ENCODE measurements at places on chromosomes 1 and 21.

DNA sequence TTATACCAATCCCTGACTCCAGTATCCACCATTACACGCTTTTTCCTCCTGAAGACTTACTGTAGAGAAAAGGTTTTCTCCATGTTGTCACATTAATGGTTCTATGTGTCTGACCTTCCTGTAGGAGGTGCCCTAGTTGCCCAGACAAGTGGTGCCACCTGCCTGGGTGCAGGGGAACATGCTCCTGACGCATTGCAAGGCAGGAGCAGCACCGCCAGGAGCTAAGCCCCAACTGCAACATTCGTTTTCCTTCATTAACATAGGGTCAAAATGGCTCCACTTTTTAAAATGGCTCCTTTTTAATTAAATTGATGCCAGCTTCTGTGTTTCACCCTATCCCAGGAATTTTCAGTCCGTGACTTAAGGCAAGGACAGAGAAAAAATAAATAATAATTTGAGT lies 220.1 kb upstream of the SAMSN1 start:
- DNase-seq = no peak

DNA sequence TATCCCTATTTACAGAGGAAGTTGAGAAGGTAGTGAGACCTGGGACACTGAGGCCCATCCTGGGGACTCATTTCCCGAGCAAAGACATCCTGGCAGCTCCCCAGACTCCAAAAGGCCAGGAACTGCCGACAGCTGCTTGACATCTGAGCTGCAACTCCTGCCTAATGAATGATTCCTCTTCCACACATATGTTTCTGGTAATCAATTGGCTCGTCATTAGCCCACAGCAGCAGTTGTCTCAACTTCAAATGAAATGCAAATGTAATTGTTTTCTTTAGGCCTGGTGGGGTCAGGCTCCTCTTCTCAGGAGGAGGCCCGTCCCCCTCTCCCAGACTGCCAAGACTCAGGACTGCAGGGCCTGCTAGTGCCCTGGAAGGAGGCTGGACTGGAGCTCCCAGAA lies 61.8 kb upstream of the DISP3 start:
- DNase-seq = no peak

DNA sequence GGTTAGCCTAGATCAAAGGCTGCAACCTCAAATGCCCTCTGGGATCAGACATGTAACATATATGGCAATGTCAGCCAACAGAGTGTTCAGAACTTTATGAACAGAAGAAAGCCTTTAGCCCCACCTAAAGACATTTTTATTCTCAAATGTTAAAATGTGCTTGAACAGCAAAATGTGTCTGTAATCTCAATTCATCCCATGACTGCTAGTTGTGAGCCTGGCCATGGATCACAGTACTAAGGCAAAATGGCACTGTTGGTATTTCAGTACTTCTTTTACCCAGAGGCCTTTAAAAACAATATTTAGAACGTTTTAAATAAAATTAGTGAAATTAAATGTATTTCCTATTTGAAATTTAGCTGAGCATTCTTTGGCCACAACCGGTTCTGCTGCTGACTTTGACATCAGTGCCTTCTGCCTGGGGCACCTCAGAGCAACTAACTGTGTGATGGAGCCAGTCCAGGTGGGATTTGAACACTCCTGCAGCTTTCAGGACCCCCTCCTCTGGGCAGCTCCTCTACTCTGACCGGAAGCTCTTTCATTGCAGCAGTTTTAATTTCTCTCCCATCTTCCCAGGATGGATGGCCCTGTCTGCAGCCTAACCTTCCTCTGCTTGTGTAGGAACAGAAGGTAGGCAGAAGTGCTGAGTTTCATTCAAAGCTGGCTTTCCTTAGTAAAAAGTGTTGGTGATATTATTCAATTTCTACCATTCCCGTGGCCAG lies 68.3 kb upstream of the NFIA start:
- DNase-seq = no peak

DNA sequence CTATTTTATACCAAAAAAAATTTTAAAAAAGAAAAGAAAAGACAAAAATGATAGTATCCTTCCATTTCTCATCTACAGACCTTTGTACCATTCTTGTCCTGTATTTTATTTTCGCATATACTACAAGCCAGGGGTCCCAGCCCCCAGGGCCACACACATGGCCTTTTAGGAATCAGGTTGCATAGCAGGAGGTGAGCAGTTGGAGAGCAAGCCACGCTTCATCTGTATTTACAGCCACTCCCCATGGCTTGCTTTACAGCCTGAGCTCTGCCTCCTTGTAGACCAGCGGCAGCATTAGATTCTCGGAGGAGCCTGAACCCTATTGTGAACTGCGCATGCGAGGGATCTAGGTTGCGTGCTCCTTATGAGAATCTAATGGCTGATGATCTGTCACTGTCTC lies 39.8 kb downstream of the RASSF5 start:
- DNase-seq = no peak

DNA sequence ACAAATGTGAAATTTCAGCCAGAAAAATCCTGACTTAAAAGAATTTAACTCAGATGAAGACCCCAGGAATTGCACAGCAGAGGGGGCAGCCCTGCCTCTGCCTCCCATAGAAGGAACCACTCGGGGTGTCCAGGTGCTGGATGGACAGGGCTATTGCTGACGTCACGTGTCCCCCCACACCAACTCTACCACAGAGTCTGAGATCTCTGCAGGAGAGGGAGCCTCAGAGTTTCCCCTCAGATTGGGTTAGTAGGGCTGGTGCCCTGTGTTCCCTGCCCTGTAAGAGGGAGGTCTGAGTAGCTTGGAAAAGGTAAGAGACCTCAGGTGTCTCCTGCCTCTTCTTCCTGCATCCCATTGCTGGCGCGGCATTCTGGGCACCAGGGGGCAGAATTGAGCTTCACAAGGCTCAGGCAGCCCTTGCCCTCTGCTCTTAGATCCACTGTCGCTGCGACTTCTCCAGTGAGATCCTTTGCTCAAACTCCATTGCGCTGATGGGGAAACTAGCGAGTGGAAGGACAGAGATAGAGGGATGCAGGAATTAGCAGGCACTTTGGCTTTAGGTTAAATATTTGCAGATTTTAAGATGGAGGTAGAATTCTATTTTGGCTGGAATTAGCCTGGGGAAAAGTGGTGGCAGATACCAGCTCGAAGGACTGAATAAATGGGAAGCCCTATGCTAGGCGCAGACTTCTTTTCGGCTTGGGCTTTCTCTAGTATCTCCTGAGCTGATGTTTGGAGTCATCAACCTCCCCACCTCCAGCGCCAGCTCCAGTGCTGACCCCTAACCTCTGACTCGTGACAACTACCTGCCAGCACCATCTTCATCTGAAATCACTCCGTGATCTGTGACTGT lies 42.8 kb upstream of the DMBX1 start:
- DNase-seq = peak; percentile 89
